ENCODE measurements at places on chromosomes 1 and 21. TPM values are rescaled to one million over a fixed set of nuclear protein-coding genes. Genes with fewer than 3 reads are reported as not detected.

DNA sequence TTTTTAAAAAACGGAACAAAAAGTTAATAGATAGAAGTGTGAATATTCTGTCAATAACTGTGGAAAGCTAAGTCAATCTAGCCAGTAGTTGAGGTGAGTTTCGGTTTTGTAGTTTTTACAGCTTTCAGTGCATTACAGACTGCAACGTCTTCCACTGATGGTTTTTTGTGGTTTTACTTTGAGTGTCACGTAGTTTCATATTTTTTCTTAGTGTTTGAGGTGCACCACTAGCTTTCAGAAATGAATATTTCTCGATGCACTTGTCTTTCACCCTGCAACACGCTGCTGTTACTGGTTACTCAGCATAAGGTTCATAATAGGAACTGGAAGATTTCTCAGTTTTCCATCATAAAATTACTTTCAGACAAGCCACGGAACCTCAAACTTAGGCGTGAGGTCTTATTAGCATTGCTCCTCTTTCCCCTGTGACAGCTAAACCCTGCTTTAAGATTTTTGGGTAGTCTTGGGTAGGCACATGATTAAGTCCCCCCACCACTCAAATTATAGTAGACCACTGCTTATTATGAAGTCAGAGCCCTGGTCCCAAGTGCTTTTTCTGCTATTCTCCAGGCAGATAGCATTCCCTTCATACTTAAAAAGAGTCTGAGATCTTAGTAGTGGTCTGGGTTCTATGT, 1412.7 kb downstream of the KCNT2 start:
- no peak for DNase-seq

- DNase-seq: no peak
Observed at GRCh38 chr1:25973610-25974321, 24.1 kb downstream of the PAFAH2 start.

ASCL5 gene
- not detected for total RNA-seq

GRCh38 chr1:7638078-7638477, 133.0 kb upstream of the VAMP3 start:
- DNase-seq: no peak

LAX1 gene
- 0.06 TPM for total RNA-seq

GRCh38 chr1:30381671-30382365, 341.6 kb downstream of the MATN1 start:
- no peak for DNase-seq

GRCh38 chr21:41290106-41290799, 26.3 kb upstream of the FAM3B start:
- no peak for DNase-seq

DNA sequence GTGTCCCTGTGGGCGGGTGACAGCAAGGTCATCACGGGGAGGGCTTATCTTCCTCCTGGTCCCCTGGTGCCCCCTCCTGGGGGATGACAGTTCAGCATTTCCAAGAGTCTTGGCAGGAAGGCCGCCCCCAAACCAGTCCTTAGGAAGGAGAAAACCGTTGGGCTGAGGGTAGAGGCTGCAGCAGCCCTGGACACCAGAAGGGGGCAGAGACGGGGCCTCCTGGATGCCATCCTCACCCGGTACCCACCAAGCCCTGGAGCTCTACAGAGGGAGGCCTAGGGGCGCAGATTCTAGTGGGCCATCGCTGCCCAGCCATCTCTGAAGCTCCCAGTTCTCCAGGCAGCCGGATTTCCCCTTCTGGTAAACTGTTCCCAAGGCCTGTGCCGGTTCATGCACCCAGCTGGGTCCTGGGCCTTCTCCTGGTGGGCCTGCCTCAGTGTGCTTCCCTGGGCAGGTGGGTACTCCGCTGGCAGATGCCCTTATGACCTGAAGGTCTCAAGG, 14.8 kb upstream of the ZNF669 start:
- DNase-seq: no peak

DNA sequence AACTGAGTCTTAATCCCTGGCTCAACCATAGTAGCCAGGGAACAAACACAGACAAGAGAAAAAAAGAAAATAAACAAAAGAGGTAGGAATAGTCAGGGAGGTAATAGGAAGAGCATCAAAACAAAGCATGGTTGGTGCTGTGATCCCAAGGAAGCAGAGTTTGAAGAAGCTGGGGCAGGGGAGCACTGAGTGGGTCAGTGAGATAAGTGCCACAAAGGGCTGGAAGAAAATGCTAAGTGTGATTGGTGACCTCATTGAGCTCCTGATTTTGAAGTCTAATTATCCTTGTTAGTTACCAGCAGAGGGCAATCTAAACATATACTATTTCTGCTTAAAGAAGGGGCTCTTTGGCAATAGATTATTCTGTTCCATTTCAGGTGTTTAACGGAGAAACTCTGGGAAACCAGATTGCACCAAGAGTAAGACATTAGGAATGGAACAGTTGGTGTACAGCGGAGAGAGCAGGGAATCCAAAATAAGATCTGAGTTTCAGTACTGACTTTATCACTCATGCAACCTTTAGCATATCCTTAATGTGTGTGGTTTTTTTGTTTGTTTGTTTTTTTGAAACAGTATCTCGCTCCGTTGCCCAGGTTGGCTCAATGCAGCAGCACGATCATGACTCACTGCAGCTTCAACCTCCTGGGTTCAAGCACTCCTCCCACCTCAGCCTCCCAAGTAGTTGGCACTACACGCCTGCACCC, 30.7 kb upstream of the KIAA1614 start:
- DNase-seq: no peak

DNA sequence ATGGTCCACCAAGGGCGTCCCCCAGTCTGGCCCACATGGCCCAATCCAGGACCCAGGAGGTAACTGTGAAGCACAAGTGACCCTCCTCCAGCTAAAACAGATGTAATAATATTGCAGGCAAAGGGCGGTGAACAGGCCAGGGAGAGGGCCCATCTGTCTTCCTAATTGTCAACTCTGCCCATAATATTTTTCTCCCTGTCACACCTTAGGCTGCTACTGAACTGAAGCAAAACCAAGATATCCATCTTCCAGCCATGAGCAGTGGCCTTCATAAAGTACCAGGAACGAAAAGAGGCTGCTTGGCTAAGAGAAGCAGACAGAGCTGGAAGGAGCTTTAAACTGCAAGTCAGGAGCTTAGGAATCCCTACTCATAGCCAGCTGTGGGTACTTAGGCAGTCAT, 3.1 kb downstream of the KANK4 start:
- DNase-seq: no peak

GRCh38 chr1:50978852-50979781, 9.1 kb downstream of the CDKN2C start:
- no peak for DNase-seq

DNA sequence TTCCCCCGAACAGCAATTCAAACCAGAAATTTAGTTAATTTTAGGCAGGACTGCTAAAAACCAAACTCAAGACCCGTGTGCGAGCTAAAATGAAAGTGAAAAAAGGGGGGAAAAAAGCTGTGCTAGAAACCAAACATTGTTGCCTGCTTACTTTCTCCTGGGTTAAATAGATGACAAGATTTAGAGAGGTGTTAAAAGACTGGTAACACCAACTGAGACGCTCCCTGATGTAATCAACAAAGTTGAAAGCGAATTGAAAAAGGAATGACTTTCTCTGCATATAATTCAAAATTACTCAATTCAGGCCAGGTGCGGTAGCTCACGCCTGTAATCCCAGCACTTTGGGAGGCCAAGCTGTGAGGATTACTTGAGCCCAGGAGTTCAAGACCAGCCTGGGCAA, 6.8 kb downstream of the CDCA8 start:
- DNase-seq: no peak

- DNase-seq: no peak
Observed at GRCh38 chr1:162397039-162397448, 14.9 kb downstream of the SH2D1B start.

GRCh38 chr1:242826701-242827336, 302.3 kb upstream of the PLD5 start:
- DNase-seq: no peak

CYP4Z1 gene
- not detected for total RNA-seq

- DNase-seq: no peak
Observed at GRCh38 chr1:79293611-79294010, 287.1 kb upstream of the ADGRL4 start.

DNA sequence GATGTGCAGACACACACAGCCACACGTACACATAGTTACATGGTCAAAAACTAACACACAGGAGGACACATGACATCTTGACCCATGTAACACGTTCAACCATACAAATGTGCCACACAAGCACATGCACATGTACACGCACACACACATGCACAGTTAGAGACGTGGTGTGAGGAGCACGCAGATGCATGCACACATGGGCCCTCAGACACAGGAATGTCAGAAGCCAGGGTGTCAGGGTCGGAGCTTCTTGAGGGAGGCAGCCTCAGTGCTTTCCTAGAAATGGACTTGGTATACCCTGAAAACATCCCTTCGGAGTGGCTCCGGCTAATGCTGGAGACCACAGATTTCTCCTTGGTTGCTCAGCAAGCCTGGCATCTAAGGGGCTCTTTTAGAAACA, 114.3 kb downstream of the DMRTB1 start:
- DNase-seq: no peak

GRCh38 chr1:195831789-195832188, 776.5 kb downstream of the KCNT2 start:
- DNase-seq: no peak

NTMT2 gene
- not detected for total RNA-seq

- DNase-seq: no peak
Observed at GRCh38 chr21:15872236-15872635, 142.5 kb downstream of the USP25 start.

DNA sequence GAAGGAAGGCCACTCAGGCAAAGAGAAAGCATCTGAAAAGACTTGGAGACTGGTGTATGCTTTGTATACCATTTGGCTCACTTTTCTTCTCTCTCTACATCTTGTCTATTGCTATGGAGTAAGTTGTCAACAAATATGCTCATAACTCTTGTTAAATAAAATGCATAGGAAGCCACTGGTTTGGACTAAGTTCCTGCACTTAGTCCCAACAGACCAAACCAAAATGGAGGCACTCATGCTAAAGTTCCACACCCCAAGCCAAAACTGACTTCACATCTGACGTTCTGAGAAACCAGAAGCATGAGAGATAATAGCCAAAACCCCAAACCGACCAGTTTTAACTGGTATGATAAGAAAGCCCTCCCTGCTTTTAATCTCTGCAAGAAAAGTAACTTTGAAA, 135.3 kb upstream of the LYPLAL1 start:
- DNase-seq: no peak

F13B gene
- not detected for total RNA-seq

DNA sequence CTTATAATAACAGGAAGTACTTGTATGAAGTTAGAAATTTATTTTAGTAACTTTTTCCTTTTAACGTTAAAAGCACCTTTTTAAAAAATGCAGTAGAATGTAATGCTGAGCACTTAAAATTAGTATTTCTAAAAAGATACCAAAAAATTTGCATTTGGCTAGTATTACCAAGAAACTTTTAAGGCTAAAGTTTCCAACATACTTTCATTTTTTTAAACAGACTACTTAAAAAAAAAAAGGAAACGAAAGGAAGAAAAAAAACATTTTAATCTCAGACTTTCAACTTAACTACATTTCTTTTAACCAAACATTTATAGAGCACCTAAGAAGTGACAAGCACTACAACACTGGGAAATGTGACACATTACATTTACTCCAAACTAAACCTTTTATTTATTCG, 2.8 kb downstream of the ARID4B start:
- DNase-seq: no peak

ANGPTL7 gene
- total RNA-seq: not detected

Measured in epithelial cell of proximal tubule (primary cell).